ENCODE measurements at places on chromosomes 7 and 10.

- DNase-seq: no peak
Measured at GRCh38 chr7:102473271-102473991, 5.3 kb downstream of the POLR2J start.

DNA sequence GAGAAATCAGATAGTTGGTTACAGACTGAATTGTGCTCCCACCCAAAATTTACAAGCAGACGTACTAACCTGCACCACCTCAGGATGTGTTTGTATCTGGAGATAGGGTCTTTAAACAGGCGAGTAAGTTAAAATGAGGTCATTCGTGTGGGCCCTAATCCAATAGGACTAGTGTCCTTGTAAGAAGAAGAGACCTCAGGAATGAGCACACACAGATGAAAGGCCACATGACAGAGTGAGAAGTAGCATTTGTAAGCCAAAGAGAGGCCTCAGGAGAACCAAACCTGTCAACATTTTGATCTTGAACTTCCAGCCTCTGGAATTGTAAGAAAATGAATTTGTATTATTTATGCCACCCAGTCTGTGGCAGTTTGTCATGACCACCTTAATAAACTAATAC, 149.5 kb upstream of the VWC2 start:
- DNase-seq: no peak

DNA sequence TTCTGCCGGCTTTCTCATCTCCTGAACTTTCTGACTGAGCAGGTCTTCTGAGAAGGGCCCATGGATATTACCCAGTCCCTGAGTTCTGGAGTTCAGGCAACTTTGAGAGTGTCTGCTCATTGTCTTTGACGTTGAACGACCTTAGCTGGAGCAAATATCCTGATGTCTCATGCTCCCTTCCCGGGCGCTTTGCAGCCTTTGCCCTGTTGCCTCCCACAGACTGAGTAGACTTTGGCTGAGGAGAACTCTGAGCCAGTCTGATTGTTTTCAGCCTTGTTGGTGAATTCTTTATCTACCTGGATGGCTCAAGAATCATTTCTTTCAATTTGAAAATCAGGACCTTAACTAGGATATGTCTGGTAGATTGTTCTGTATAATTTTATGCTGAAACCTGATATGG, 353.7 kb downstream of the GLRX3 start:
- no peak for DNase-seq

GRCh38 chr10:70193391-70193844, 23.1 kb upstream of the SAR1A start:
- no peak for DNase-seq

GRCh38 chr10:111921821-111922220, 261.7 kb downstream of the GPAM start:
- DNase-seq: no peak

Data from upper lobe of right lung (tissue), 1 donor.